ENCODE measurements at places on chromosomes 16 and 17.

- no peak for DNase-seq
Observed at GRCh38 chr17:1511290-1511689, 5.1 kb downstream of the INPP5K start.

DNA sequence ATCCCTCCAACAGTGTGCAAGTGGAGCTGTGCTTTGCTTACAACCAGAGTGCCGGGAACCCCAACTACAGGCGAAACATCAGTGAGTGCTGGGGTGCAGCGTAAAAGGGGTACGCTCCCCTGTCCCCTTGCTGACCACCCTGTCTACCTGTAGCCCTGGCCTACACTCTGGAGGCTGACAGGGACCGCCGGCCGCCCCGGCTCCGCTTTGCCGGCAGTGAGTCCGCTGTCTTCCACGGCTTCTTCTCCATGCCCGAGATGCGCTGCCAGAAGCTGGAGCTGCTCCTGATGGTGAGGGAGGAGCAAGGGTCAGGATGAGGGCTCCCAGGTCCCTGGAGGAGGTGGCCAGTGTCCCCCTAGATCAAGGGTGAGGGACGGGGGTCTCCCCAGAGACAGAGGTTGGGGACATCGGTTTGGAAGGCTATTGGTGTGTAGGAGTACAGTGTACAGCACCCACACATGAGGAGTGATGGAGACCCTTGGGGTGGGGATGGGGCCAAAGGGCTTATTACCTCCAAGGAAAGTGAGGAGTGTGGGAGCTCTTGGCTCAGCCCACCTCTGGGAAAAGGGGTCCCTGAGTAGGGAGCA, 19.6 kb upstream of the PDK2 start:
- DNase-seq = no peak

GRCh38 chr17:40157973-40158372, 17.6 kb downstream of the CASC3 start:
- no peak for DNase-seq

DNA sequence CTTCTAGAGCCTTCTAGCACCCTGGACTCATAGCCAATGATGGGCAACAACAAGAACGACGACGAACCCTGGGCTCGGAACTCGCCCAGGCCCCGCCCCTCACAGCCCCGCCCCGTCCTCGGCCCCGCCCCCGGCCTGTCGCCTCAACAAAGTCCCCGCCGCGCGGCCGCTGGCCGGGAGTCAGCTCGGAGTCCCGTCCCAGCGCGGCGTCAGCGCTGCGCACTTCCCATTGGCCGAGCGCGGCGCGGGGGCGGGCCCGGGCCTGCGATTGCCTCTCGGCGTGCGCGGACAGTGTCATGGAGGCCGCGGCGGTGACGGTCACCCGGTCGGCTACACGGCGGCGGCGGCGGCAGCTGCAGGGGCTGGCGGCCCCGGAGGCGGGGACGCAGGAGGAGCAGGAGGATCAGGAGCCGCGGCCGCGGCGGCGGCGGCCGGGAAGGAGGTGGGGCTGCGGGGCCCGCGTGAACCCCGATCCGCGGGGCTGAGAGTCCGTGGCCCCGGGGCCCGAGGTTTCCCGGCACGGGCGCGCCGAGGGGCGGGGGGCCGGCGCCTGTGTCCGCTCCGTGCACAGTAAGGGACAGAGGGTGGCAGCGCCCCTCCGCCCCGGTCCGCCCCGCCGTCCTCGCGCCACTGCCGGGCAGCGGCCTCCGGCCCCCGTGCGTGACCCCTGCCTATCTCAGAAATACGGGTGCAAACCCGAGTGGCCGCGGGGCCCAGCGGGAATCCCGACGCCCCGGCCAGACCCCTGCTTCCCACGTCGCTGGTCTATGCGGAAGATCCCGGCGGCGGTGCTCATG, at the start of gene ENGASE:
ENGASE (plus strand) TSS at position 176 of the 797 bp plus-strand sequence; CDS start at position 297, 121 bp downstream.
- DNase-seq = peak; percentile 84

DNA sequence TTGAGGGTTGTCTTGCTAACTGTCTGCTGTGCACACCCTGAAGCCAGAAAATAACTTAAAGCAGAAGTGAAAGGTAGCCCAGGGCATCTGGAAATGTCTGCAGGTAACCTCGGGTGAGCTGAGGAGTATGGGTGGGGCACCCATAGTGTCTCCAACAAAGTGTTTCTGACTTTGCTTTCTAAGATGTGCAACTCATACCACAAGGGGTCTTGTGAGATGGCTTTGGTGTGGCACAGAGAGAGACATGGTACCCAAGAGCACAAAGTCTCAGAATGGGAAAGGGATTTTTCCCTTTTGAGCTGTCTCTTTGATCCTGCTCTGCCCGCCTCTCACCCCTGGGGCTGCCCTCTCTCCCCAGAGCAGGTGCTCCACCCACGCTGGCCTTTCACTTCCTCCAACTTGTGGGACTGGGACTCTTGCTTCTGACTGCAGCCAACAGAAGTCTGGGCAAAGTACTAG, 6.9 kb downstream of the CHD9 start:
- DNase-seq = no peak

GRCh38 chr16:27539120-27539519, 10.6 kb downstream of the GTF3C1 start:
- DNase-seq = no peak

DNA sequence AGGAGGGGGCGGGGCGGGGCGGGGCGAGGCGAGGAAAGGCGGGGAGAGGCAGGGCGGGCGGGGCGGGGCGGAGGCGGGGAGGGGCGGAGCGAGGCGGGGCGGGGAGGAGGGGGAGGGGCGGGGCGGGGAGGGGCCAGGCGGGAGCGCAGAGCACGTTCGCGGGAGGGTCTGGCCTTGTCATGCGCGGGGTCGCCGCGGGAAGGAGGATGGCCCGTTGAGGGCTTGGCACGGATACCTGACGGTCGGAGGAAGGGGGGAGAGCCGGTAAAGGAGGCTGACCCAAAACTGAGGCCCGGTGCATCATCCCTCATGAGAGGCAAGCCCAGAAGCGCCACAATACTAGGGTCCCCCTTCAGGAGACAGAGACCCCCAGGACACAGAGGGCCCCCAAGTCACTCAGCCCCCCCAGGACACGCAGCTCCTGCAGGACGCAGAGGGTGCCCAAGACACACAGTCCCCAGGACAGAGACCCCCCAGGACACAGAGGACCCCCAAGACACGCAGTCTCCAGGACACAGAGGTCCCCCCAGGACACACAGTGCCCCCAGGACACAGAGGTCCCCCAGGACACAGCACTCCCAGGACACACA, 593 bp upstream of the WDR45B start:
- DNase-seq = peak; percentile 39

DNA sequence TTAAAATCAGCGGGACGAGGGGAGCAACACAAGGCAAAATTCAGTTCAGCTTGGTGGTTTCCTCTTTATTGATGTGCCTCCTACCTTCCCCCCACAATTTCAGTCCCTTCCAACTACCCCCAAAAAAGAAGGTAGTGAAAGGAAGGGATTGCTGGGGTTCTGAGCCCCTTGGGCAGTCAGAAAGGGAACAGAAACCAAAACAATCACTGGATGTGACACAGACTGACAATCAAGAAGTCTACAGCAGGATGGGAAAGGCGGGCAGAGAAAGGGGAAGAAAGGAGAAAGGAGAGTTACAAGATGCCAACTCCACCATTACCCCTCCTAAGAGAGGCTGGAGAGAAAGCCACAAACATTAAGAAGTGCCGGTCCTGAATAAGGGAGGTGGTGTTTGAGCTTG, 1.1 kb upstream of the PHF23 start:
- no peak for DNase-seq

GRCh38 chr16:23069844-23070243, 79.4 kb downstream of the USP31 start:
- DNase-seq = no peak

DNA sequence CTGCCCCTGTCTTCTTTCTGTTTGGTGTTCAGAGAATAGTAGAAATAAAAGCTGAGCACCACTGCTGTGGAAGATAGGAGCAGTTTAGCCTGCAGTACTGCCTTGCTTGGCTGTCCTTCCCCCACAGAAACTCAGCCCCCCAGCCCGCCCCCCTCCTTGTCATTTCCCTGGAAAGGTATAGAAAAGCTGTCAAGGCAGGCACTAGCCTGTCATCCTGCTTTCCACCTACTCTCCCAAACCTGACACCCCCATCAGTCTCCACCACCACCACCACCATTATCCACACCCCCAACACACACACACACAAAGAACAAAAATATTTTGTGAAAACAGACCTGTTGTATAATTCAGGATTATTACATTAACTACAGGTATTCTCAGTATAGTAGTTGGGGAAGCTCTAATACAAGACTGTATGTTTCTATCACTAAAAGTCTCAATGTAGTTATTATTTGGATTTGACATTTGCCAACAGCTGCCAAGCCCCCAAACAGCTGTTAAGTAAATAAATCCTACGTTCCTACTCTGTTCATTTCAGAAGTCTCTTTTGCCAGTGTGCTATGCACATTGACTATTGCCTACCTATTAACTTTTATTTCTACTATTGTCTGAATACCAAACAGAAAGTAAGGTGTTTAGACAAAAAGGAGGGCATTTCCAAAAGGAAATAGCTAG, 128.8 kb downstream of the CYB561 start:
- no peak for DNase-seq

DNA sequence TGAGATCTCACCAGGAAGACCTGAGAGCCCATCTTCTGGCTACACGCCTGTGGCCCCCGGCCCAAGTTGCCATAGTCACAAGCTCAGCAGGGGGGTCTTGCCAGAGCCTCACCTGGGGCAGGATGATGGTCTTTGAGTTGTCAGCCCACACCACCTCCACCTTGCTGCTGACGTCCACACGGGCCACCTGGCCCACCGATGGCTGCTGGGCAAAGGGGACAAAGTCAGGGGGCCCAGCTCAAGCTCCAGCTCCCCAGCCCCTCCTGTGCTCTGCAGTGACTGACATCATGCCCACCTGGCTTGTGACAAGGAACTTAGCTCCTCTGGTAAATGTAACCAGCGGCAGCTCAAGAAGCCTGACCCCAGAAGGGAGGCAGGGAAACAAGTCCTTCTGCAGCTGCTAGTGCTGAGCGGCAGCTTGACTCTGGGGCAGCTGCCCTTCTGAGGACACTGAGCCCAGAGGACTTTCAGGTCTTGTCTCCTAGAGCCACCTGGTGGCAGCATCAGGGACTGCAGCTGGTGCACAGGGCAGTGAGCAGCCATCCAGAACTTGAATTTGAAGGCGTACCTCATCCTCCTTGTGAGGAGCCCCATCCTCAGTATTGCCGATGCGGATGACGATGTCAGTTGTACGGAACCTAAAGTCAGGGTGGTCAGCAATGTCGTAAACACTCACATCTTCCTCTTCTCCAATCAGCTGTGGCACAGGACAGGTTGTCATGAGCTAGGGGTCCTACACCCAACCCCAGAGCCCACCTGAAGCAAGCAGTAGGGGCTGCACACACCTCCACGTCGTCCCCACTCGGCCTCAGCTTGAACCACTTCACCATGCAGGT, 13.5 kb downstream of the SPHK1 start:
- DNase-seq = peak; percentile 70

DNA sequence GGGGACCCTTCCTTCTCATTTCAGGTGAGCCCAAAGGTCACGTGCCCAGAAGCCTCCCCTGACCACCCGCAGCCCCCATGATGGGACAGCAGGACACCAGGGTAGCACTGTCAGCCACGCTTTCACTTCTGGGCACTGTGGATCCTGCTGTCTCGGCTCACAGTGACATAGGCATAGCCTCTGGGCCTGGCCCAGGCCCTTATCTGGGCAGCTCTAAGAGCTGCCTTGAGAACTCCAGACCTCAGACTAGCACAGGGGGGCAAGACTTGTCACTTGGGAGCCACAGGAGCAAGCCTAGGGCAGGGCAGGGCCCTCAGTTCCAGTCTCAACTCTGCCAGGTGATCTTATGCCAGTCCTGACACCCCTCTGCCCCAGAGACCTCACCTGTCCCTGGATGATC, 4.7 kb downstream of the NATD1 start:
- no peak for DNase-seq

GRCh38 chr17:78667741-78668640, 90.8 kb upstream of the DNAH17 start:
- no peak for DNase-seq

DNA sequence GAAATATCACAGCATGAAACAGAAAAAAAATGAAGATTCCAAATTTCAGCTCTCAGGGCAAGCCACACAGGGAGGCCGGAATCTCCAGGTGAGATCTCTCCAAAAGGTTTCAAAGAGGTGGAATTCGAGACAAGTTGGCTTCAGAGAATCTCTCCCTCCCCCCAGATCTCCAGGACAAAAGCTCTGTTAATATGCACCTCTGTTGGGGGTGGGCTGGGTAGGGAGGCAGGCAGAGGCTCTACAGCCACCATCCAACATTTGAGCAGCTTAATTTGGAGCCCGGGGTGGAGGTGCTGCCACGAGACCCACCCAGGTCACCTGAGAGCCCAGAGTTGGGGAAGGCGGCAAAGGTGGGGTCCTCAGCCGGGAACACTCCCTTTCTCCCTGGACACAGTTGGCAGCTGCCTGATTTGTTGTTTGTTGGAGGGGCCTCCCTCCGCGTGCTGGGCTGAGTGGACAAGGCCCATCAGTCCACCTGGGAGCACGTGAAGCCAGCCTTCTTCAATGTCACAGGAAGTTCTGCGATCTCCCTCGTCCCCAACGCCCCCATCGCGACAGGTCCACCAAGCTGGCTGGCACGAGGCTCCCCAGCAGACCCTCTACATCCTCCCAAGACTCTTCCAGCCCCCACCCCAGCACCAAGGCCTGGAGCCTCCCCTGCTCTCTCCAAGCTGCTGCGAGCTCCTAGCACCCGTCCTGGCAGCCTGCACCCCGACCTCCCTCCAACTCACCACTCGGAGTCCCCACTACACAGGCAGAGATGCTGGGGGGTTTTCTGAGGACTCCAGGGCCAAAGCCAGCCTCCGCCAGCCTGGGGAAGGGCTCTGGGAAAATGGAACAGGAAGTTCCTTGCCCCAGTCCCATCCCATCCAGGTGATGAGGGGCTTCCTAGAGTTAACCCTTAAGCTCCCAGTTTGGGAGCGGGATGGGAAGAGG, at the start of gene ZSCAN10:
ZSCAN10 (minus strand) TSS at position 836 of the 936 bp plus-strand sequence. CDS start 6,357 bp downstream, outside the sequence.
- DNase-seq = no peak

- DNase-seq = no peak
Observed at GRCh38 chr16:57167538-57167937, 18.3 kb downstream of the PSME3IP1 start.

DNA sequence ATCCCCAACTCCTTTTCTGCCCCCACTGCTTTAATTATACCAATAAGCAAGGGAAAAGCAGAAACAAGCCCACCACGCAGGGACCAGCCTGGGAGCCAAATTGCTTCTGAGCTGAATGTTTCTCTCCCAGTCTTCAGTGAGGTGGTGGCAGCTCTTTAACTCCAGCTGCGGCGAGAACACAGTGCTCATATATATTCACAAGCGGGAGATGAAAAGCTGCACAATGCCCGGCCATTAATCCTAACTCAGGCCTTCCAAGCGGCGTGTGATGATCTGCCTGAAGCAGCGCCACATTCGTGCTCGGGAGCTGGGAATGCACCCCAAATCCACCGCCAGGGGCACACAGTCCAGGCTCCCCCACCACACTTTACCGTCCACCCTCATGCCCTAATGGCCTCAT, 203.7 kb upstream of the SDK2 start:
- DNase-seq = no peak

GRCh38 chr17:60592750-60593149, 7.2 kb upstream of the PPM1D start:
- no peak for DNase-seq

DNA sequence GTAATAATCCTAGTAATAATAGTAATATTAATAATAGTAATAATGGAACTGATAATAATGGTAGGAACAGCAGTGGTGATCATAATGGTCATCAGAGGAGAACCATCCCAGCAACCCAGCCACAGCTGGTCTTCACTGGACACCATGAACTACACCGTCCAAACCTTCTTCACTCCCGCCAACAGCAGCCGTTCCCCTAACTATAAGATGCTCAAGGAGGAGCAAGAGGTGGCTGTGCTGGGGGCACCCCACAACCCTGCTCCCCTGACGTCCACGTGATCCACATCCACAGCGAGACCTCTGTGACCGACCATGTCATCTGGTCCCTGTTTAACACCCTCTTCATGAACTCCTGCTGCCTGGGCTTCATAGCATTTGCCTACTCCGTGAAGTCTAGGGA, 91.0 kb downstream of the ZDHHC7 start:
- DNase-seq = no peak

Data from Caki2 (cell line).